ENCODE measurements at places on chromosomes 16 and 17. TPM values are rescaled to one million over a fixed set of nuclear protein-coding genes. Genes with fewer than 3 reads are reported as not detected.

GRCh38 chr16:70579248-70579647 is 55.6 kb downstream of the SF3B3 start:
- H3K36me3 ChIP-seq = no peaks in the 10 kb centered on the region
- no peak overlapping the region for H3K27ac ChIP-seq
- DNase-seq = no peak
- H3K4me3 ChIP-seq = no peak overlapping the region
- no peaks in the 10 kb centered on the region for H3K4me1 ChIP-seq

- H3K36me3 ChIP-seq = no peaks in the 10 kb centered on the region
- H3K27me3 ChIP-seq = no peaks in the 10 kb centered on the region
- DNase-seq = peak; percentile 26
- no peak overlapping the region for H3K27ac ChIP-seq
- no peaks in the 10 kb centered on the region for H3K4me1 ChIP-seq
Measured at GRCh38 chr17:58577696-58578095, 63.3 kb upstream of the MTMR4 start.

- H3K27me3 ChIP-seq = no peaks in the 10 kb centered on the region
- H3K4me1 ChIP-seq = peaks cover 6% of the 10 kb centered on the region
- no peaks in the 10 kb centered on the region for H3K36me3 ChIP-seq
- H3K4me3 ChIP-seq = peak overlapping the region; percentile 81
Measured at GRCh38 chr17:44502598-44503146, 534 bp downstream of the GPATCH8 start.

GRCh38 chr16:35733278-35733965 is 2274.0 kb downstream of the TP53TG3F start:
- no peaks in the 10 kb centered on the region for H3K27me3 ChIP-seq
- H3K4me3 ChIP-seq = no peak overlapping the region
- DNase-seq = no peak
- H3K27ac ChIP-seq = no peak overlapping the region
- H3K36me3 ChIP-seq = no peaks in the 10 kb centered on the region

The C17orf100 gene
- total RNA-seq = 0.26 TPM

DNA sequence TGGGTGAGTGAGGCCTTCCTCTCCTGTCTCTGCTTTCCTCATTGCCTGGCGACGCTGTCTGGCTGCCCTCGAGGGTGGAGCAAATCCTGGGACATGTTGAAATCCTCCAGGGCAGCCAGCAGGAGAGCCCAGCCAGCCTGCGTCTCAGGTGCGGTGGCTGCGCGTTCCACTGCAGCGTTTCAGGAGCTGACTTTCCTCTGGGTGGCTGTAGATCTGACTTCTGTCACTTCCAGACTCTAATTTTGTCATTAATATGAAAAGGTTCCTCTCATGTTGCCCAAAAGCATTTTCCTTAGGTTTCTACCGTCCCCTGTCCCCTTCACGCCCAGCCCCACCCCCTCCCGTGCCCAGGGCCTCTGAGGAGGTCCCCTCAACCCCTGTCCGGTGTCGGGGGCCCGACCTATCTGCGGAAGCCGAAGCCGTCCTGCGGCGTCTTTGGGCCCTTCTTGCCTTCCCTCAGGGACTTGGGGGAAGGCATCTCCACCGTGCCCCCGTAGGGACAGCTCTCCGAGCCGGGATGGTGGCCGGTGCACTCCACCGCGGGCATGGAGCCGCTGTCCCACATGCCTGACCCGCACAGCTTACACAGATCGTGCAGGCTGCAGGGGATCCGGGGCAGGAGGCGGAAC is 95.1 kb downstream of the TBC1D16 start:
- no peaks in the 10 kb centered on the region for H3K4me1 ChIP-seq
- DNase-seq = no peak
- no peak overlapping the region for H3K4me3 ChIP-seq
- no peak overlapping the region for H3K27ac ChIP-seq
- no peaks in the 10 kb centered on the region for H3K36me3 ChIP-seq
- no peaks in the 10 kb centered on the region for H3K27me3 ChIP-seq

The TBC1D16 gene
- 27.0 TPM for total RNA-seq

The KRT31 gene
- not detected for total RNA-seq

DNA sequence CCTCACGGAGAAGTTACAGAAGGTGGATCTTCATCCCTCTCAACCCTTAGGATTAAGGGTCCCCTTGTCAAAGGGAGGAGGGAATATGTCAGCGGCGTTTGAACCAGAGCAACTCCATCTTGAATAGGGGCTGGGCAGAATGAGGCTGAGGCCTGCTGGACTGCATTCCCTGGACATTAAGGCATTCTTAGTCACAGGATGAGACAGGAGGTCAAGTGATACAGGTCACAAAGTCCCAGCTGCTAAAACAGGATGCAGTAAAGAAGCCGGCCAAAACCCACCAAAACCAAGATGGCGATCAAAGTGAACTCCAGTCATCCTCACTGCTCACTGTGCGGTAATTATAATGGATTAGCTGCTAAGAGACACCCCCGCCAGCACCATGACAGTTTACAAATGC is 36.7 kb downstream of the RBFOX3 start:
- no peak for DNase-seq
- H3K4me1 ChIP-seq = no peaks in the 10 kb centered on the region
- no peaks in the 10 kb centered on the region for H3K27me3 ChIP-seq

DNA sequence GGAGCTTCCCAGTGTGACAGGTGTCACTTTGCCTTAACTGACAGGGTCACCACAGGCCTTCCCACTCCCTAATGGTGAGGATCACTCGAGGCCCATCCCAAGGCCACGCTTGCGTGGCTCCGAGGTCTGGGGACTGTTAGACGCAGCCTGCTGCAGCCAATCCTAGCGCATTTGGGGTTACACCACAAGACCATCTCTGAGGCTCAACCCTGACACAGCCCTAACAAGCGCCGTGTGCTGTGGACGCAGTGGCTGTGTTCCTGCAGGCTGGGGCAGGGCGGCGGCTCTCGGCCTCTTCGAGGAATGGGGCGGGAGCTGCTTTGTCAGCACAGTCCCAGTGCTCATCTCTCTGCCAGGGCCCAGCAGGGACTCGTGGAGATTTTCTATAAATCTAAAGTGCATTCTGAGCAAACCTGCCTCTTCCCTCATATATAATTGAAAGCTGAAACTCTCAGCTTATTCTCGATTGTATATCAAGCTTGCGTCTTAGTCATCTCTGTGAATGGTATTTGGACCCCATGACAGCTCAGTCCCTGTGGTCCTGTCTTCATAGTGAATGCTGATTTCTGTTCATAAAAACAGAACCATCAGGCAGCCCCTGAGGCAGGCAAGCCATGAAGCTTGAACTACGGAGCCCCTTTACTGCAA is 65.8 kb upstream of the CHMP6 start:
- H3K36me3 ChIP-seq = no peaks in the 10 kb centered on the region
- peaks cover 13% of the 10 kb centered on the region for H3K4me1 ChIP-seq
- H3K4me3 ChIP-seq = no peak overlapping the region
- no peak for DNase-seq

DNA sequence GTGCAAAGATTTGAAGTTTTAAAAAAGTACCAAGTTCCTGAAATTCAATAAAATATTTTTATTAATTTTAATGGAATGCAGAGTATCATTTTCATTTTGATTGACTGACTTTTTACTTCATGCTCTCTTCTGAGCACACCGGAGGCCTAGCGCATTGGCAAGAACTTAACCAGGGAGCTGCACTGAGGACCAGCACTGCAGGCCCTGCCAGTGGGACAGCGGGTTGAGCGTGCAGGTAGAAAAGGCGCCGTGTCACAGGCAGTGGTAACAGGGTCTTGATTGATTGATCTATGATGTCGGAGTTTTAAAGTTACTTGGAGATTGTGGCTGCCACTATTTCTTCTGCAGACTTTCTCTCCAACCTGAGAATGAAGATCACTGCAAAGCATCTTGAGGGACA is 43.7 kb downstream of the WDR45B start:
- no peaks in the 10 kb centered on the region for H3K27me3 ChIP-seq
- no peak for DNase-seq
- H3K36me3 ChIP-seq = no peaks in the 10 kb centered on the region
- H3K4me3 ChIP-seq = no peak overlapping the region

GRCh38 chr17:75814021-75814395 is 29.4 kb downstream of the UNK start:
- no peaks in the 10 kb centered on the region for H3K36me3 ChIP-seq
- H3K27ac ChIP-seq = no peak overlapping the region
- no peaks in the 10 kb centered on the region for H3K4me1 ChIP-seq

- DNase-seq = no peak
- no peak overlapping the region for H3K27ac ChIP-seq
- H3K4me3 ChIP-seq = no peak overlapping the region
- no peaks in the 10 kb centered on the region for H3K36me3 ChIP-seq
- no peaks in the 10 kb centered on the region for H3K4me1 ChIP-seq
- no peaks in the 10 kb centered on the region for H3K27me3 ChIP-seq
Measured at GRCh38 chr17:28407130-28407973, 1.3 kb upstream of the SLC46A1 start.

DNA sequence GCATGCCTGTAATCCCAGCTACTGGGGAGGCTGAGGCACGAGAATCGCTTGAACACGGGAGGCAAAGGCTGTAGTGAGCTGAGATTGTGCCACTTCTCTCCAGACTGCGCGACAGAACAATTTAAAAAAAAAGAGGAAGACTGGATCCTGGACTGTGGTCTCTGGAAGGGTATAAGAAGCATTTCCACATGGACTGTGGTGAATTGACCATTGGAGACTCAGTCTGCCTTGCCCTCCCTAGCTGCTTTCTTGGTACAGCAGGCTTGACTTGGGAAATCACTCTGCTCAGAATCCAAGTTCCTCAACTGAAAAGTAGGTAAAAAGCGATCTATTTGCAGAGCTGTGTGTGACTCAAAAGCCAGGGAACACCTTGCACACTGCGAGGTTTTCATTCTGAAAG is 1.0 kb upstream of the MGRN1 start:
- DNase-seq = no peak
- no peak overlapping the region for H3K4me3 ChIP-seq
- H3K4me1 ChIP-seq = no peaks in the 10 kb centered on the region
- no peaks in the 10 kb centered on the region for H3K27me3 ChIP-seq
- H3K36me3 ChIP-seq = no peaks in the 10 kb centered on the region

GRCh38 chr16:87582216-87582965 is 19.9 kb upstream of the JPH3 start:
- H3K27me3 ChIP-seq = no peaks in the 10 kb centered on the region
- peaks cover 13% of the 10 kb centered on the region for H3K4me1 ChIP-seq
- peak overlapping the region; percentile 94 for H3K27ac ChIP-seq
- peak overlapping the region; percentile 17 for H3K4me3 ChIP-seq
- DNase-seq = peak; percentile 83

DNA sequence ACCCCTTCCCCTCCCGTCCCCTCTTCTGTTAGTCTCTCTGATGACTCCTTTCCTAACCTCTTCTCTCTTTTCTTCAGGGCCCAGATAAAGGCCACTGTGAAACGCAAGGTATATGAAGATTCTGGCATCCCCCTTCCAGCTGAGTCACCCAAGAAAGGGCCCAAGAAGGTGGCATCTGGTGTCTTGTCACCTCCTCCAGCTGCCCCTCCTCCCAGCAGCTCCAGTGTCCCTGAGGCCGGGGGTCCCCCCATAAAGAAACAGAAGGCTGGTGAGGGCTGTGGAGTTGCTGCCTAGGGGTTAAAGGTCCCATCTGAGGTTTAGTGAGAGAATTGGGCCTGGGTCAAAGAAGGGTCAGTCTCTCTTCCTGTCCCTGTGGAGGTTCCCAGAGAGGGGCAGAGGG is 4.0 kb downstream of the RNASEK start:
- H3K36me3 ChIP-seq = no peaks in the 10 kb centered on the region
- peaks cover 4% of the 10 kb centered on the region for H3K4me1 ChIP-seq
- peak overlapping the region; percentile 96 for H3K27ac ChIP-seq
- DNase-seq = no peak

The TMEM98 gene
- total RNA-seq = 87.8 TPM

DNA sequence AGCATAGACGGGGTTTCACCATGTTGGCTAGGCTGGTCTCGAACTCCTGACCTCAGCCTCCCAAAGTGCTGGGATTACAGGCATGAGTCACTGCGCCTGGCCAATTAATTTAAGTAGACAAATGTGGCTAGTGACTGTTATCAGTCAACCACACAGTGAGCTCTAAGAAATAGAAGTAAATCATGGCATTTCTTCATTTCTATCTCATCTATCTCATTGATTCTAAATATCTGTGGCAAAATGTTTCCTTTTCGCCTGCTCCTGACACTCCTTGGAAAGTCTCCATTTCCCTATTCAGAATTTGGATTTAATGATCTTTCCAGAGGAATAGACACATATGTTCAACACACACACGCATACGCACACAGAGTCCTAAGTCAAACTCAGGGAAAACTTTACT is 81.3 kb downstream of the HIC1 start:
- no peak for DNase-seq
- no peaks in the 10 kb centered on the region for H3K4me1 ChIP-seq
- H3K27ac ChIP-seq = no peak overlapping the region
- H3K4me3 ChIP-seq = no peak overlapping the region

DNA sequence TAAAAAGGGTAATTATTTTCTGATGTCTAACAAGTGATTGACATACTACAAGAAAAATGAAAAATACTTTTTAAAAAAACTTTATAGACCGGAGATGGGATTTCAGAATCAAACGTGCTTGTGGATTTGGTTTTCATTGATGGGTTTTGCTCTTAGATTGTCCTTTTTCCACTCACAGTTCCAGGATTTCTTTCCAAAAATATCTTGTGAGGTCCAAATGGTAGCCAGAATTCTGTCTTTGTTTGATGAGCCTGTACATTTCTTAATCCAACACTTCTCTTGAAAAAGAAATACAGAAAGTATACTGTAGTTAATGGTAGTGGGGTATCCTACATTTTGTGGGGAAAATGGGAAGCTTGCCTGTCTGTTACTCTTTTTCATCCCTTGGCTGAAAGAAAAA is 329.3 kb downstream of the KCNJ2 start:
- H3K4me3 ChIP-seq = no peak overlapping the region
- no peak overlapping the region for H3K27ac ChIP-seq
- no peak for DNase-seq
- no peaks in the 10 kb centered on the region for H3K4me1 ChIP-seq
- no peaks in the 10 kb centered on the region for H3K27me3 ChIP-seq

DNA sequence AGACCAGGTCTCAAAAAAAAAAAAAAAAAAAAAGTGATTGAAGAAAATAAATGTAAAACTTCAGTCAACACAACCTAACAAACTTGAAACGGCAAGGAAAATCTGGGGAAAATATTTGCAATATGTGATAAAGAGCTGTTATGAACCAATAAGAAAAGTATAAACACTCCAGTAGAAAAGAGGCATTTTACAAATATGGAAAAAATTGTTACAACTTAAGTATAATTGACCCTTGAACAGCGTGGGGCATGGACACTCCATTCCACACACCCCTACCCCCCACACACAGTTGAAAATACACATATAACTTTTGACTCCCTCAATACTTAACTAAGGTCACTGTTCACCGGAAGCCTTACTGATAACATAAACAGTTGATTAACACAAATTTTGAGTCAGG is 20.7 kb downstream of the MFSD11 start:
- H3K27me3 ChIP-seq = no peaks in the 10 kb centered on the region
- no peaks in the 10 kb centered on the region for H3K4me1 ChIP-seq
- H3K4me3 ChIP-seq = no peak overlapping the region
- no peak overlapping the region for H3K27ac ChIP-seq
- DNase-seq = no peak

The SLC47A1 gene
- total RNA-seq = 28.5 TPM

- H3K4me1 ChIP-seq = no peaks in the 10 kb centered on the region
- peak overlapping the region; percentile 76 for H3K27ac ChIP-seq
- H3K27me3 ChIP-seq = no peaks in the 10 kb centered on the region
- H3K36me3 ChIP-seq = no peaks in the 10 kb centered on the region
- no peak overlapping the region for H3K4me3 ChIP-seq
Measured at GRCh38 chr17:40490289-40490853, 11.1 kb downstream of the TNS4 start.

GRCh38 chr17:11467639-11468038 is 130.6 kb upstream of the DNAH9 start:
- H3K36me3 ChIP-seq = no peaks in the 10 kb centered on the region
- no peak overlapping the region for H3K27ac ChIP-seq
- DNase-seq = no peak
- H3K27me3 ChIP-seq = no peaks in the 10 kb centered on the region
- no peaks in the 10 kb centered on the region for H3K4me1 ChIP-seq
- H3K4me3 ChIP-seq = no peak overlapping the region

All from uterus (tissue), 4 donors.